ENCODE measurements at places on chromosomes 3 and 15.
A peak's percentile ranks its signal among the peaks of the same experiment; 100 is the strongest.

DNA sequence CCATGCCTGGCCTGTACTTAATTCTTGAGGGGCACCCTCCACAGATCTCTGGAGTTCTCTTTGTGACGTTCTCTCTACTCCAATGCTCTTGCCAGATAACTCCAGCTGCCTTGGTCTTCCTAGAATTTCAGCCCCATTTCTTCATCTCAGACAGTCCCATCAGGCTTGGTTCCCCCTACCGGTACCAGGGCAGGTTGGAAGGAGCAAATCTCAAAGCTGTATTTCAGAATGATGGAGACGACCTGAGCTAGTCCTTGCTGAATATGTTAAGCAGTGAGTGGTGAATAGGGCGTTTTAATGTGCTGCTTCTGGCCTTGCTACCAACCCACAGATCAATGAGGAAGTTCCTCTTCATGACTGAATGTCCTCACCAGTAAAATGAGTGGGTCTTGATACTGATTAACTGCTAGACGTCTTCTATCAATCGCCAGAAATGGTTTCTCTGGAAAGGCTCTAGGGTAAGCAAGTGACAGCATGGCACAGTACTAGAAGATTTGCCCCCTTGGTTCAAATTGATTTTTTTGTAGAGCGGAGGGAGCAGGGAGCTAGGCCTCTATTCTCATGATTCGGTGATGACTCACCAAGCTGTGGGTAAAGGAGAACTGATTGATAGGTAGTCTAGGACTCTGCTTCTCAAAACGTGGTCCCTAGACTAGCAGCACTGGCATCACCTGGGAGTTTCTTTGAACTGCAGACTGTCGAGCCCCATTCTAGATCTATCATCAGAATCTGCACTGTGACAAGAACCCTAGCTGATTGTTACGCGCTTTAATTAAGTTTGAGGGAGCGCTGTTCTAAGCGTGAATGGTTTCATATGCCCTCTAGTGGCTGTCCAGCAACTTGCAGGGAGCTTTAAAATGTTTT is 67.8 kb downstream of the UBP1 start:
- DNase-seq: peak; percentile 36

DNA sequence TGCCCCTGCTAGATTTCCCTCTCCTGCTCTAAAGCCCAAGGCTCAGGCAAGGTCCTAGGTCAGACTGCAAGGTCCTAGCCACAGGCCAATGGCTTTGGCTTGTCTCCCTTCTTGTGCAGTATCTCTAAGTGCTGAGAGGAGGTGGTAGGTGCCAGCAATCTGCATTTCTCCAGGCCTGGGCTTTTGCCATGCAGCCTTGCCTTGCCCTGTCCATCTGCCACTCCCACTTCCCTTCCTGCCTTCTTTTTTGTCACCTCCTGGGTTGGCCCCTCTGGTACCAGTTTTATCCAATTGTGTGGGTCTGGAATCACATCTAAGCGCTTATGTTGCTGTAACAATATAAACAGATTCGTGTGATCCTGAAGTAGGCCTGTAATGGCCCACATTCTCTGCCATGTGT is 109.9 kb downstream of the MYRIP start:
- no peak for DNase-seq

- DNase-seq: peak; percentile 67
Observed at GRCh38 chr3:25648107-25648535, 16.6 kb downstream of the TOP2B start.

DNA sequence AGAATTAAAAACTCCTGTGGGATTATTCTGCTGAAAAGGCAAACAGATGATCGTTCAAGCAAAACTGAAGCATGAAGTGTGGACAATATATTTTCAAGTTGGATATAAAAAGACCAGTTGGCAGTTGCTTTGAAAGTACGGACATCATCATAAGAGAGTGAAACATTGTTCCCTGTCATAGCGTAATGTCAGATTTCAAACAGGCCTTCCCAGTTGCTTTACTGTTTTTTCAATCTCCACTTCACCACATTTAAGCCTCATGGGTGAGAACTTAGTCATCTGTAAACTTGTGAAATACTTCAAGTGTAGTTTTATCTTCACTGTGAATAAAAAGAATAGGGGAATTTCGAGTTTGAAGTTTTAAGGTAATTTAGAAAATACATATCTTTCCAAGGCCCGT is 435.1 kb upstream of the CNTN3 start:
- DNase-seq: no peak

DNA sequence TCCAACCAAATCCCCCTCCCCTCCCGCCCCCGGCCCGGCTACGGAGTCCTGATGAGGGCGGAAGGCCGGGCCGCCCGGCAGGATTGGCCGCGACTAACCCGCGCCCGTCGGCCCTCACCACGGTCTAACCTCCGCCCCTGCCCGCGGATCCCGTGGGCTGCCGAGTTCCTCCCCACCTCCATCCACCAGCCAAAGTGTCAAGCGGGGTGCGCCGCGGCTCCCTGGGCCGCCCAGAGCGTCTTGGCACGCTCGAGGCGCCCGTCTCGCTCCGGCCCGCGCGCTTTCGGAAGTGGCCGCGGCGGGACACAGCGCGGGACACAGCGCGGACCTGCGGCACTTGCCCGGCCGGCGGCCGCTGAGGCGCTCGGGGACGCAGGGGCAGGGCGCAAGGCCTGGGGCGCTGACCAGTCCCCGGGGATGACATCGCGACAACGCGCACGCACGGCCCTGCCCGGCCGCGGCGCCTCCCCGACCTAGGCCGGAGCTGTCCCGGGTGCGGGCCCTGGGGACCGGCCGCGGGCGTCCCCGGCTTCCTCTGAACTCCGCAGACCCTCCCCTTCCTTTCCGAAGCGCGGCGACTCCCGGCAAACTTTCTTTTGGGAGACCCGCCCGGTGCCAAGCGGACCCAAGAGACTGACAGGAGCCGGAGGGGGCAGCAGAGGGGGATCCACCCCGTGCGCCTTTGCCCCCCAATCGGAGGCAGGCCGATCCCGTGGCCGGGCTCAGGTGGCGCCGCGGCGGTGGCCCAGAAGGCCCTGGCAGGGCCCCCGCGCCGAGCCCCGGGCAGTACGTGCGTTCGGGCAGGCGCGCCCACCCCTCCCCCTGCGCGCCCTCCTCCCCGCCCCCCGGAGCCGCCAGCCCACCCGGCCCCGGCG is 112.8 kb upstream of the ICE2 start:
- DNase-seq: no peak

DNA sequence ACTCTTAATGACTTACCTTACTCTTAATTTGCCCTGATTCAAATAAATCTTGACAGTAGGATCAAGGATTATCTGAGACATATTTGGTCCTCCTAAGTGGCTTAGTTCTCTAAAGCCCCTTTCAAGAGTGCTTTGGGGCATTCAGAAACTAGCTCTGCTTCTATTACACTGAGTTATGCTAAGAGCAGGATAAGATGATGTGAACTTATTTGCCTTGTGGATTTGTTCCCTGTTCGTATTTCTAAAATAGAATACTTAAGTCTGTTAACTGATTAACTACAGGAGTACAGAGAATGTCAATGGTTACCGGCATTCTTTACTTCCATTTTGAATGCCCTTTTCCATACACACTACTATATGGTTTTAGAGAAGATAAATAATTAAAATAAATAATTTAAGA is 14.8 kb upstream of the FRMD4B start:
- no peak for DNase-seq

- no peak for DNase-seq
Observed at GRCh38 chr3:142530296-142530695, 48.2 kb downstream of the ATR start.

DNA sequence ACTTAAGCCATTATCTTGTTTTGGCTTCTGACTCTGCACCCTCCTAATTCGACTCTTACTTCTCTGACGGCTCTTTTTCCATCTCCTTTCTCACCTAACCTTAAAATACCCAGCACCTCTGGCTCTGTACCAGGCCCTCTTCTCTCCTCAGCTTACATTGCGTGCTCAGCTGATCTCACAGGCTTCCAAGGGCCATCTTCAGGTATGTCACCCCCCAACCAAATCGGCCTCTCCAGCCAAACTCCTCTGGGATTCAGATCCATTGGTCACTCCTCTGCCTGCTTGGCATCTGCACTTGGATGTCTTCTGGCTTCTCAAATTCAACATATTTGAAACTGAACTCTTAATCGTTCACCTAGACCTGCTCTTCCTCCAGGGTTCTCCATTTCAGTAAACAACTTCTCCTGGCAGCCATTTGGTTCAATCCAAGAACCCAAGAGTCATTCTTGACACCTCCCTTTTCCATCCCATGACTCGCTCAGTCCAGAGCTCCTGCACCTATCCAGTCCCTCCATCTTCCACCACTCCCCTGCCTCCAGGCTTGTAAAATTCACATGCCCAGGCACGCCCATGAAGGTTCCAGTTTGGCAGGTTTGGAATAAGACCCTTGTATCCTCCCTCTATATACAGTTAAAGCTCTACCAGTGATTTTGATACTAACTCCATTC is 35.2 kb upstream of the SLC41A3 start:
- DNase-seq: no peak

GRCh38 chr15:75143738-75144334 is 57.8 kb upstream of the C15orf39 start:
- no peak for DNase-seq

- DNase-seq: no peak
Observed at GRCh38 chr15:48823237-48823636, 12.4 kb upstream of the CEP152 start.

- no peak for DNase-seq
Observed at GRCh38 chr15:67501836-67502461, 19.0 kb upstream of the C15orf61 start.

DNA sequence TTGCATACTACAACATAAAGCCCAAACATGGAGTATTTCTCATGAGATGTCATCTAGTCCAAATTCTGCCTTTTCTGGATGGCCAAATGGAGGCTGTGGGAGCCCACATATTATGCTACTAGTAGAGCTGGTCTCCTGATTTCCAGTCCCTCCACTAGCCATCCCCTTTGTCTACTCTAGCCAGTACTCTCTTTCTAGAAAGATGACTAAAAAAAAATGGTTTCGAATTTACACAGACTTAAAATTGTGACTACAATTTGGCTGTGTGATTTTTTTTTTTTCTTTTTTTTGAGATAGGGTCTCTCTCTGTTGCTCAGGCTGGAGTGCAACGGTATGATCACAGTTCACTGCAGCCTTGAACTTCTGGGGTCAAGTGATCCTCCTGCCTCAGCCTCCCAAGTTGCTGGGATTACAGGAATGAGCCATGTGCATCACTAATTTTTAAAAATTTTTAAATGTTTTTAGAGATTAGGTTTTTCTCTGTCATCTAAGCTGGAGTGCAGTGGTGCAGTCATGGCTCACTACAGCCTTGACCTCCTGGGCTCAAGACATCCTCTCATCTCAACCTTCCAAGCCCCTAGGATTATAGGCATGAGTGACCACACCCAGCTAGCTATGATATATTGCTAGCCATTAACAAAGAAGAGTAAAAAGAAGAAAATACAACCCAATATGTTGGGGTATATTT is 273.9 kb downstream of the ADAMTSL3 start:
- DNase-seq: no peak

GRCh38 chr3:128590948-128591347 is 59.7 kb downstream of the RPN1 start:
- DNase-seq: no peak

DNA sequence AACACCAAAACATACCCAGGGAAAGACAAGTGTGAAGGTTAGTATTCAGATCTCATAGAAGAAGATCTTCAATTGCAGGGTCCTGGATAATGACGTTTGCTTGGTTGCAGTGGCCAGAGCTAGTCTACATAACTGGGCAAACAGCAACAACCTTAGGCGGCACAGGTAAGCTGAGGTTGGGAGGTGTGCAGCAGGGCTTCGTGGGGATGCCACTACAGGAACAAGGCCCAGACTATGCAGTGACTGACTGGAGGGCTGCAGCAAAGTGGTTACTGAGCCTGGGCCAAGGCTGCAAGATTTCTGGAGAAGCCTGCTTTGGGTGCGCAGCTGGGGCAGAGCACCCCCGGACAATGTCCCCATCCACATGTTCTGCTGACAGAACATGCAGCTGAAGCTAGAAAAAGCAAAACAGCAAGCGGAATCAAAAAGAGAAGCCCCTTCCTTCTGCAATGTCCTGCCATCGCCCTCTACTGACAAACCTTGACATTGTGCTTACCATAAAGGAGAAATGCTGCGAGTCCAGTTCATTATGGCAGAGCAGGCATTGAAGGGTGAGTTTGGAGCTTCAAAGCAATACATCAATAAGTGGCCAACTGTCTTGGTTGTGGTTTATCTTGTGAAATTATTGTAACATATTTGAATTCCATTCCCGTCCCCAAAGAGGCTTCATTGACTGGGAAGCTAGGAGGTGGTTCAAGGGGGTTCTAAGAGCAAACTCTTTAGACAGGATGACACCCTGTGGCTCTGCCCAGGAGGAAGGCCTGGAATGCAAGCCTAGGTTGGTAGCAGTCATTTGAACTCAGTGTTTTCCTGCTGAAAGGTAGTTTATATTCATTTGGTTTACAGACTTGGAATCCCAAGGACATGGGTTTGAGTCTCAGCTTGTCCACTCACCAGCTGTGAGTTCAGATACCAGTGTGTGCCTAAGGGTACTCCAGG is 217.0 kb downstream of the PDCD6IP start:
- DNase-seq: no peak

- no peak for DNase-seq
Observed at GRCh38 chr3:67123914-67124313, 125.8 kb downstream of the KBTBD8 start.

DNA sequence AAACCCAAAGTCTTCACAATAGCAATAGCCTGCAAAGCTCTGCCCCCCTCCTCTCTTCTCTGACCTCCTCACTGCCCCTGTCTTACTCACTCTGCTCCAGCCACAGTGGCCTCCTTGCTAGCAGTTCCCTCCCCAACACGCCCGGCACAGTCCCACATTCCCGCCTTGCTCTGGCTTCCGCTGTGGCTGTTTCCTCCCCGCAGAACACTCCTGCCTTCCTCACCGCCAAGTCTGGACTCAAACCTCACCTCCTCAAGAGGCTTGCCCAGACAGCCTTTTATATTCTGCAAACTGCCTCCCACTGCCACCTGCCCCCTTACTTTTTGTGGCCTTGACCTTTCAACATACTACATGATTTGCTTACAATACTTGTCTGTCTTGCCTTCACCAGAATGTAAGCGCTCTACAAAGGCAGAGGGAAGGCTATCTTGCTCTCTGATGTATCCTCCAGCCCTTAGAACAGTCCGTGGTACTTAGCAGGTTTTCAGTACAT is 406 bp upstream of the MPI start:
- DNase-seq: no peak

DNA sequence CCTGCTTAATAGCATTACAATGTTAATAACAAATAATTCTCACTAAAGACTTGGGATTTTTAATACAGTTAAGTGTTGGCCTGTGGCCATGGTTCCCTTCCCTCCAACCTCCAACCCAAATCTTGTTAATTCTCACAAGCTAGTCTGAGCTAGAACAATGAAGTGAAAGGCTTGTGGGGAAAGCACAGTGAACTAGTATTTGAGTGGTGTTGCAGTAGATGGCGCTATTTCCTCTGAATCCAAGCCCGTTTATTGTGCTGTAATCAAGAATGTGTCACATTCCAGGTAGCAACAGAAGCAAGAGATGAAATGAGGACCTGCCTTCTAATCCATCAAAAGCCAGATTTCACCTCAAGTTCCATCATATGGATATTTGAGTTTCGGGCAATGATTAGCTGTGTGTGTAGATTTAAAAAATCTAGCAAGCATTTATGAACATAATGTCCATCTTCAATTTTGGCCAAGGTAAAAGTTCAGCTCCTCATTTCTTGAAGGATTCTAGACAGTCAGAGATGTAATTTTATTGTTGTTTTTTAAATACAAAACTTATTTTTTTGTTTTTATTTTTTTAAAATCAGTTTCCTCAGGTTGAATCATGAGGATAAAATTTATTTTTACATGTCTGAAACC is 160.7 kb downstream of the SQOR start:
- no peak for DNase-seq

Data from KG1 (cell line).